ENCODE measurements at places on chromosomes 12 and 14.
A peak's percentile ranks its signal among the peaks of the same experiment; 100 is the strongest.

GRCh38 chr12:124545508-124546418, 21.6 kb downstream of the NCOR2 start:
- peak; percentile 63 for DNase-seq

DNA sequence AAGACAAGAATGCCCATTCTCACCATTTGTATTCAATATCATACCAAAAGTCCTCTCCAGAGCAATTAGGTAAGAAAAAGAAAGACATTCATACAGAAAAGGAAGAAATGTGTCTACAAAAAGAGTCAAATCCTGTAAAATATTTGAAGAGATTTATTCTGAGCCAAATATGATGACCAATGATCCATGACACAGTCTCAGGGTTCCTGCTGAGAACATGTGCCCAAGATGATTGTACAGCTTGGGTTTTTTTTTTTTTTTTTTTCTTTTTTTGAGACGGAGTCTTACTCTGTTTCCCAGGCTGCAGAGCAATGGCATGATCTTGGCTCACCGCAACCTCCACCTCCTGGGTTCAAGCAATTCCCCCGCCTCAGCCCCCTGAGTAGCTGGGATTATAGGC, 296.2 kb downstream of the C12orf75 start:
- DNase-seq: no peak

DNA sequence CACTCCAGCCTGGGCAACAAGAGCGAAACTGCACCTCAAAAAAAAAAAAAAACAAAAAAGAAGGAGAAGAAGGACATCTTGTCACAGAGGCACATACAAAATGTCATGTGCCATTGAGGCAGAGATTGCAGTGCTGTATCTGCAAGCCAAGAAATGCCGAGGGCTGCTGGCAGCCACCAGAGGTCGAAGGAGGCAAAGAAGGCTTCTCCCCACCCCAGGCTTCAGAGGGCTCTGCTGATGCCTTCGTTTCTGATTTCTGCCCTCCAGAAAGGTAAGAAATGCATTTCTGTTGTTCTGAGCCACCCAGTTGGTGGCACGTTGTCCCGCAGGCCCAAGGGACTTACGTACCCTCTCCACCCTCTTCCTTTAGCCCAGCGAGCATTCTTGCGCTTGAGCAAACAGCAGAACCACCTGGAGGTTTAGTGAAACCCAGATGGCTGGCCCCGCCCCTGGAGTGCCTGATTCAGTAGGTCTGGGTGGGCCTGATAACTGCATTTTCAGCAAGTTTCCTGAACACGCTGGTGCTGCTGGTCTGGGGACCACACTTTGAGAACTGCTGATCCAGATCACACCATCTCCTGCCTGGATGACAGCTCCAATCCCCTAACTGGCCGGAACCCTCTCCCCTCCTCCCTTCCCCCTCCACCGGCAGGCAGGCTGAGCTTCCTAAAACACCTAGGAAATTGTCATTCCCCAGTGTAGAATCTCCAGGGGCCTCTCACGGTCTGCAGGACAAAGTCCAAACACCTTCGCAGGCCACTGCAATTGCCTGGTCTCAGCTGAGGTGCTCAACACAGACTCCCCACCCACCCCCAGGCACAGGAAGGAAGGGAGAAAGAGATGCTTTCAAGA, 21.1 kb upstream of the SCARB1 start:
- DNase-seq: no peak

DNA sequence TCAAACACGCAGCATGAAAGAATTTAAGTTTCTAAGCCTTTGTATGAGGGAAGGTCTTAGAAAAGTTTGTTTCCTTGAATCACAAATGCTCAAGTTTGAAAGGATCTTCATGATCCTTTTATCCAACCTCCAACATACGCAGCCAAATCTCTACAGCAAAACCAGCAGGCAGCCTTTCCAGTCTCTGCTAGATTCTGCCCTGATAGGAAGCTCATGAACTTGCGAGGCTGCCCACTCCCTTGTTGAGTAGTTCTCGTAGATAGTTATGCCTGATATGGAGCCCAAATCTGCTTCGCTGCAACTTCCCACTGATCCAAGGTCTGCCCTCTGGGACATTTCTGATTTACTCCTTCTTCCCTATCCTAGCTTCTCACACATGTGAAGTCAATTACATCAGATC, 272.9 kb downstream of the EGLN3 start:
- no peak for DNase-seq

GRCh38 chr12:4822572-4822971, 87.1 kb upstream of the KCNA1 start:
- no peak for DNase-seq

DNA sequence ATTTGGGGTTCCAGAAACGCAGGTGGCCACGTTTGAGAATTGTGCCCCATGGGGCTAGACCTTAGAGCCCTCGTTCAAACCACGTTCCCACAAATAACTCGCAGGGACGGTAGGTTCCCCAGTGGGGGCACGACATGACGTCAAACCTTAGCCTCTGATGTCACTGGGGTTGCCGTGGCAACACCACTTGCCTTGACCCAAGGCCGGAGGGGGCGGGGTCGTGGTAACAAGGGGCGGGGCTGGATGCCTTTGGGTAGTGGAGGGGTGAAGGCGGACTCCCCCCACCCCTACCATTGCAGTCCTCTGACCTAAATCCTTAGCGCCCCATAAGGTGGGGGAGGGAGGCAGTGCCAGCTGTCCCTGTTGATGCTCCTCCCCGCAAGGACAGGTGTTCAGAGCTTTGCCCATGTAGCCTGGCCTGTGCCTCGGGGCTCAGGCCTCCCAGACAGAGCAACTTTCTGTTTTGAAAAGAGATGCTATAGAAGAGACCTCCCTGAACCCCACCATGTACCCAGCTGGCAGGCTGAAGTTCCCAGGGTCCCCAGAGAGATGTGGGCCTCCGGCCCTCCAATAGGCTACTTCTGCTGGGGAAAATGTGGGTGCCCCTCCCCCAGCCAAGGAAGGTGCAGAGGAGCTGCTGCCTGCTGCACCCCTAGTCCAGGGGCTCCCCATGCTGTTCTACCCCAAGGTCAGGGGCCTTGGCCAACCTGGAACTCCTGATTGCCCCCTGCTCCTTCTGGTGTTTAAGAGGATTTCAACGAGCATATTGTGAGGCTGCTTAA, 1.9 kb downstream of the FAM222A start:
- no peak for DNase-seq

DNA sequence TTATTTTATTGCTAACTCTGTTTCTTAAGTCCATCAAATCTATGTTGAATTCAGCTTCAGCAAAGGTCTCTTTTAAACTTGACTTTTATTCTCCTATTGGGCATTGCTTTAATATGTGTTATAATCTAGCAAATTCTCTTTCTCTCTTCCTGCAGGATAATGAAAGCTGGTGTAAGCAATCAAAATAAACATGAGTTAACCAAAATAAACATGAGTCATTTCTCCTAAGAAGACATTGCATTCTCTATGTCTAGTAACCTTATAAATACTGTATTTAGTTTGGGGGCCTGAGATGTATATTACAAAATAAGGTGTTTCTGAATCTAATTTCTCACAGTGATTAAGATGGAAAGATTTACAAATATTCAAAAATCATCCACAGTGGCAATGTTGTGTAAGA, 739.1 kb upstream of the ATXN7L3B start:
- no peak for DNase-seq

GRCh38 chr14:87149583-87150354, 843.2 kb downstream of the GALC start:
- no peak for DNase-seq

DNA sequence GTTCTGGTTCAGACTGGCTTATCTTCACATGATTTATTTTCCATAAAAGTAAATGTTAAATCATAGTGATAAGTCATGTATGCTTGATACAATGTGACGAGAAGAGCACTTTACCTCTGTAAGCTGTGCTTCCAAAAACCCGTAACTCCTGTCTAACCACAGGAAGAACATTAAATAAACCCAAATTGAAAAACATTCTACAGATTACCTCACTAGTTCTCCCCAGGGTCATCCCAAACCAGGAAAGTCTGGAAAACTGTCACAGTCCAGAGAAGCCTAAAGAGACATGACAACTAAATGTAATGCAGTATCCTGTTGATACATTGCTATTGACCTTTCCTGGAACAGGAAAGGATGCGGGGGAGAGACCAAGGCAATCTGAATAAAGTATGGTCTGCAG, 32.5 kb upstream of the DUSP6 start:
- DNase-seq: no peak

GRCh38 chr12:122064780-122065588, 13.6 kb upstream of the MLXIP start:
- DNase-seq: peak; percentile 71

- no peak for DNase-seq
Observed at GRCh38 chr14:47619392-47619791, 56.0 kb downstream of the MDGA2 start.

DNA sequence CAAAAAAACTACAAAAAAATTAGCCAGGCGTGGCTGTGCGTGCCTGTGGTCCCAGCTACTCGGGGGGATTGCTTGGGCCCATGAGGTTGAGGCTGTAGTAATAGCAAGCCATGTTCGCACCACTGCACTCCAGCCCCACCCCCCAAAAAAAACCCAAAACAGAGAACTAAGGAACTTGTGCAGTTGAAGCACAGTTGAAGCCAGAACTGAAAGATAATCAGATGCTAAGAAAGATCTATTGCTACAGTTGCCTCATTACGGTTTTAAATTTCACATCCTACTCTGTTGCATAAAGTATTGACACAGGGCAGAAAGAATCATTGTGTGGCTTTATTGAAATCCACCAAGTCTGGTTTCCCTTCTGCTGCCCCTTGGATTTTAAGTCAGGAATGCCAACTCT, 3.8 kb downstream of the CS start:
- no peak for DNase-seq

GRCh38 chr14:98074111-98074510, 1197.9 kb downstream of the BCL11B start:
- DNase-seq: no peak

DNA sequence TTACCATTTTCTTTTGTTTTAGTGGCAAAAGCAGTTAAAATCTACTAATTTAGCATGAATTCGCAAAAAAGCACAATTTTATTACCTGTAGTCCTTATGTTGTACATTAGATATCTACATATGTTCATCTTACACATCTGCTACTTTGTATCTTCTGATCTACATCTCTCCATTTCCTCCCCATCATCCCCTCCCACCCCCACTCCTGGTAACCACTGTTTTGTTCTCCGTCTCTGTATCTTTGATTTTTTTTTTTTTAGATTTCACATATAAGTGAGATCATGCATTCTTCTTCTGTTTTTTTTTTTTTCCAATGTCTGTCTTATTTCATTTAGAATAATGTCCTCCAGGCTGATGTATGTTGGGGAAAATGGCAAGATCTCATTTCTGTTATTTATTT, 922.7 kb downstream of the VRK1 start:
- no peak for DNase-seq

GRCh38 chr12:132109741-132110140, 34.4 kb downstream of the DDX51 start:
- no peak for DNase-seq

GRCh38 chr12:40123496-40123895, 17.6 kb upstream of the SLC2A13 start:
- no peak for DNase-seq

DNA sequence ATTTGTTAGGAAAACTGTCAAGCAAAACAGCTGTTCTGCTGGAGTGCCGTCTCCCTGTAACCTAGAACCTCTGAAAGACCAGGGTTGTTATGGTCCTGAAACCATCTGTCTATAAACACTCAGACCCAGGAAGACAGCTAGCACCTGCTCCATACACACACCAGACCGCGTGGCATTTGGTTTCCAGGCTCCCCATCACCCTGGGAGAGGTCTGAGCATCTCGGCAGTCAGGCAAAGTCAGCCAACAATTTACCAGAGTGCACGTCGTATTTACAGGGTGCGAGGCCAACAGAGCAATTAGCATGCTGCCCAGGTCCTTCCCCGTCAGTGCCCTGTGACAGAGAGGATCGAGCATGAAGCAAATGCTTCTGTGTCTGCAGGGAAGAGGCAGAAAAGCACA, 272.5 kb downstream of the SLC15A4 start:
- DNase-seq: no peak

GRCh38 chr12:78886719-78887407, 22.3 kb downstream of the SYT1 start:
- DNase-seq: peak; percentile 75

- no peak for DNase-seq
Observed at GRCh38 chr12:129693731-129694130, 210.1 kb downstream of the TMEM132D start.

GRCh38 chr12:29428633-29429032, 47.7 kb upstream of the ERGIC2 start:
- peak; percentile 52 for DNase-seq

DNA sequence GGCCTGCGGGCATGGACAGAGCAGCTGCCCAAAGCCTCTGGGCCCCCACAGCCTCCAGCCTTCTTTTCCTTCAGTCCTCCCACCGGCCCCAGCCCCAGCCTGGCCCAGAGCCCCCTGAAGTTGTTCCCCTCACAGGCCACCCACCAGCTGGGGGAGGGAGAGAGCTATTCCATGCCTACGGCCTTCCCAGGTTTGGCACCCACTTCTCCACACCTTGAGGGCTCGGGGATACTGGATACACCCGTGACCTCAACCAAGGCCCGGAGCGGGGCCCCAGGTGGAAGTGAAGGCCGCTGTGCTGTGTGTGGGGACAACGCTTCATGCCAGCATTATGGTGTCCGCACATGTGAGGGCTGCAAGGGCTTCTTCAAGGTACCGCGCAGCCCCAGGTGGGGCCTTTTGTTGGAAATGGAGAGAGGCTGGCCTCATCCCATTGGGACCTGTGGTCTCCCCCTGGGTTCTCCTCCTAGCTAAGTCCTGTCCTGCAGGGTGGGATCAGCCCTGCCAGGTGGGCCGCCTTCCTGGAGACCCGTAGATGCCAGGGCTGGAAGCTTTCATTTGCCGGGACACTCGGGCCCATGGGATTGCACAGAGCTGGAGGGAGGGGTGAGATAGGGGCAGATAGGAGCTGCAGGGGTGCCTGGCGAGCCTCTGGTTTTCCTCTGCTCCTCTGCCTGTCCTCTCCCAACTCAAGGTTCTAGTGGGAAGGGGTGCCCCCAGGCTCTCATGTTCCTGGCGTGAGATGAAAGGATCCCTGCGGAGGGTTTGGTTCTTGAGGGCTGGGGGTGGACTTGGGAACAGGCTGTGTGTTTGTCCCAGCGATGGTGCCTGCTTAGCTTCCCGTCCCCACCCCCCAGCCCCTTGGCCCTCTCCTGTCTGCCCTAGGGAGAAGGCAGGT, 3.8 kb downstream of the NR4A1 start:
- DNase-seq: no peak

- no peak for DNase-seq
Observed at GRCh38 chr12:8993827-8994226, 4.5 kb downstream of the KLRG1 start.

GRCh38 chr14:58985786-58986185, 202.7 kb upstream of the DAAM1 start:
- no peak for DNase-seq

- no peak for DNase-seq
Observed at GRCh38 chr14:44634692-44635091, 127.6 kb upstream of the FSCB start.

All from AG09309 (cell line).